Natural killer cell (primary cell): ENCODE measurements at places on chromosomes 5 and 9. TPM values are rescaled to one million over a fixed set of nuclear protein-coding genes. Genes with fewer than 3 reads are reported as not detected.

The PCDHGA2 gene
- total RNA-seq: not detected

The RORB gene
- total RNA-seq: 0.41 TPM

The CYSTM1 gene
- total RNA-seq: 4.9 TPM

The FRMPD1 gene
- total RNA-seq: not detected

The TMEM232 gene
- total RNA-seq: 0.66 TPM
